ENCODE measurements at places on chromosomes 2 and 18.

GRCh38 chr2:24174851-24175277 lies at the start of gene FAM228A:
Gene FAM228A (plus strand): TSS chr2:24175053. CDS start chr2:24175481, 428 bp downstream.
- DNase-seq, result no peak

GRCh38 chr2:215479121-215479520 lies 43.3 kb upstream of the FN1 start:
- no peak for DNase-seq

DNA sequence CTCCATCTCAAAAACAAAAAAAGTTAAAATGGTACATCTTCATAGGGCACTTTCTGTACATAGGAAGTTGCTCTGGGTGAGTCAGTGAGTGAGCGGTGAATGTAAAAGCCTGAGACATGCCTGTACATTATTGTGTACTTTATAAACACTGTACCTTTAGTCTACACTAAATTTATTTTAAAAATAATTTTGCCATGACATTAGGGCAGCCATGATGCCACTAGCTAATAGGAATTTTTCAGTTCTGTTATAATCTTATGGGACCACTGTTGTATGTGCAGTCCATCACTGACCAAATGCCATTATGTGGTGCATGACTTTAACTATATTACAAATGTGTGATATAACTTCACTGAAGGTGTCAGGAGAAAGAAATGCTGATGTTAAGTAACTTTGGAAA lies 11.0 kb upstream of the TXNDC2 start:
- DNase-seq, result no peak

- no peak for DNase-seq
These were observed 455.4 kb upstream of the HNMT start for GRCh38 chr2:137508739-137509384.

GRCh38 chr2:223488814-223489213 lies 113.3 kb downstream of the SCG2 start:
- no peak for DNase-seq

GRCh38 chr18:54626779-54627178 lies 35.7 kb downstream of the DYNAP start:
- no peak for DNase-seq

- no peak for DNase-seq
These were observed 632.5 kb downstream of the SUCLG1 start for GRCh38 chr2:83826577-83826976.

GRCh38 chr2:120204022-120204405 lies 19.2 kb downstream of the TMEM185B start:
- DNase-seq, result no peak

DNA sequence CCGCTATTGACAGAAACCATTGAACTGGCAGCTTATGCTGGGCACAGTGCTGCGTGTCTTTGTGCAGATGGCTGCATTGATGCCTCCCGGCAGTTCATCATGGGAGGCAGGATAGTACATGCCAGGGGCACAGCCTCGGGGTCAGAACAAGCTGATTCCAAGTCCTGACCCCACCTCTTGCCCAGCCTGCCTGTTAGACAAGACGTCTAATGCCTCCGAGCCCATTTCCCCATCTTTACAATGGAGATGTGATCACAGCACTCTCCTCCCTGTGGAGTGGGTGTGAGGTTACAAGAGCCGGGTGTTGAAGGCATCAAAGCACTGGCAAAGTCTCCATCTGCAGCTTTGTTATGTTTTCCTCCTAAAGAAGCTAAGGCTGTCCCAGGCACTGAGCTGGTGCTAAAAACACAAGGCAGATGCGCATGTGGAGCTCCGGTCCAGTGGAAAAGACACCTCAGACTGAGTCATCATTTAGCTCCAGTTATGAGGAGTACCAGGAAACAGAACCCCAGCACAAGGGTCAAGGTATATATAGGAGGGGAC lies 125.7 kb upstream of the EPAS1 start:
- DNase-seq, result peak; percentile 51

DNA sequence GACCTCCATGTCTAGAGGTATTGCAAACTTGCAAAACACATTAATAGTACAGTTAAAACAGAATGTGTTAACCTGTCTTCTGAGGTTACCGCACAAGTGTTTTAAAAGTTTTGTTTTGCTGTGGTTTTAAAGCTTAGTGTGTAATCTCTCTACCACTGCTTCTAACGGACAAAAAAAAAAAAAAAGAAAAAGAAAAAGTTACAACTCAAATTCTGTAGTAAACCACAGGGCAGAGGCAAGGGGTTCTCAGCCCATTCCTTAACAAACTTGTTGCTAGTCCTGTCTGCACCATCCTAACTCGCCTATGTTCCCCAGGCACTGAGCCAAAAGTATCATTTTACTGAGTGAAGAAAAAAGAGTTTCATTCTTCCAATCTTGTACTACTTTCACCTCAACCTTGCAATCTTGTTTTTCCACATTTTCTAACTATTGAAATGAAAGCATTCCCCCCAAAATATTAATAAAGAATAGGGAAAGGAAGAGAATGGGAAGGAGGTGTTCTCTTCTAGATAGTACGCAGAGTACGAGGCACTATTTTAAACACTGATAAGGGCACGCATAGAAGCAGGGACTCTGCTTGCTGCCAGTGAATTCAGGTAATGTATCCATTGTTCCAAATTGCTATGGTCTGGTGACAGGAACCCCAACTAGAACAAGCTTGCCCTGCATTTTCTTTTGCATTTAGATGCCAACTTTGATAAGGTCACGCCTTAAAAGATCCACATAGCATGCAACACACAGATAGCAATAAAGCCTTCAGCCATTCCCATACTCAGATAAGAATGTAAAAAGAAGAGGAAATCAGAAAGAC lies 47.1 kb downstream of the IKZF2 start:
- DNase-seq, result no peak

GRCh38 chr2:29317801-29318485 lies 202.7 kb downstream of the CLIP4 start:
- DNase-seq, result no peak

DNA sequence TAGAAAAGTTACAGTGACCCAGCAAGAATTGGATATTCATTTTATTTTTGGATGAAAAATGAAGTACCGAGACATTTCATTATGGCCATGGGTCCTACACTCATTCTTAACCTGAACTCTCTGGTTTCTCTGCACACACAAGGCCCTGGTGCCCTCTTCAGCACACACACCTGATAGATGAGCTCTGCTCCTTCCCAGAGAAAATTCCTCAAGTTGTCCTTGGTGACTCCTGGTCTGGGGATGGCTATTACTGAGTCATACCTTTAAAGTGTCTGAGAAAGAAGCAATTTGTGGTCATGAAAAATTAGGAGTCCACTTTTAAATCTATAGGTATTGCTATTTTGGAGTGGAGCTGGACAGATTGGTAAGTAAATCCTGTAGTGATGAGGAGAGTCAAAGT lies 311.5 kb downstream of the CDH2 start:
- no peak for DNase-seq

- DNase-seq, result no peak
These were observed 58.2 kb downstream of the KLF7 start for GRCh38 chr2:207107551-207107950.

DNA sequence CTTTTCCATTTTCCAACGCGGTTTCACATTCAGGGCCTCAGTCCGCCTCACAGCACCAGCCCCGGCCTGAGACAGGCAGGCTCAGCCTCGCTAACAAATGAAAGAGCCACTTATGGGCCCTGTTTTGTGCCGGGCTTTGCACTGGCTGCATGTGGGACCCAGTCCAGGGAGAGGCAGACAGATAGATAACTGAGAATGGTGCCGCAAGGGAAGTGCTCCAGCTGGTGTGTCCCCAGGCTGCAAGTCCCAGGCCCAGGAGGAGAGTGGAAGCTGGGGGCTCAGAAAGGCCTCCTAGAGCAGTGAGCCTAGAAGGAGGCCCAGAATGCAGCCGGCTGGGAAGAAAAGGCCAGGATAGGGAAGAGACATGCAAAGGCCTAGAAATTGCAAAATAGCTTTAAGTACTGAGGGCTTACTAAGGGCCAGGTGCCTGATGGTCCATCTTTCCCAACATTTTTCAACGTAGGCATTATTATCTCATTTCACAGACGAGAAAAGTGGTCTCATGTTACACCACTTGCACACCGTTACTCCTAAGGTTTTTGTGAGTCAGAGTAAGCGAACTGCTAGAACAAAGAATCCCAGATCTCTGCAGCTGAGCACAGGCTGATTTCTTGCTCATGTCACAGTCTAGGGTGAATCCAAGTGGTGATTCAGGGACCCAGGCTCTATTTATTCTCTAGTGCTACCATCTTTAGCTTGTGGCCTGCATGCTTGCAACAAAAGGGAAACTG lies 26.0 kb downstream of the ADRA2B start:
- no peak for DNase-seq

All from H54 (cell line).